Activated CD8-positive, alpha-beta T cell treated with anti-CD3 and anti-CD28 coated beads, Interleukin-2, amount 10 ng/mL, durations not matched to agents 7 days and 5 days (primary cell): ENCODE measurements at places on chromosomes 4 and X.

- no peak overlapping the region for H3K27ac ChIP-seq
- no peak overlapping the region for H3K4me3 ChIP-seq
- no peaks in the 10 kb centered on the region for H3K36me3 ChIP-seq
- H3K4me1 ChIP-seq: no peaks in the 10 kb centered on the region
- no peaks in the 10 kb centered on the region for H3K27me3 ChIP-seq
These were observed 569.4 kb downstream of the BCOR start for GRCh38 chrX:39528161-39528916.

DNA sequence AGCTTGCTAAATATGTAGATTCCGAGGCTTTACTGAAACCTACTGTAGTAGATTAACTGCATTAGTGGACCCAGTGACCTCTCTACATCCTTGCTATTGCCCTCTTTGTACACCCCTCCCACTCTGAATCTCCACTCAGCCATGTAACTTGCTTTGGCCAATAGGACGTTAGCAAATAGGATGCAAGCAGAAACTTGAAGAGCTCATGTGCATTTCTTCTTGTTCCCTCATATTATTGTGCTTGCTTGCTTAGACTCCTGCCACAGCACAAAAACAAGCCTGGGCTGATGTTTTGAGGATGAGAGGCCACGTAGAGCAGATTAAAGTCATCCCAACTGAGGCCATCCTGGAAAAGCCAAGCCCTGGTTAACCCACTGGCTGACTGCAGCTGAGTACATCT lies 147.9 kb downstream of the HS6ST2 start:
- H3K36me3 ChIP-seq: no peaks in the 10 kb centered on the region
- DNase-seq: no peak
- no peaks in the 10 kb centered on the region for H3K4me1 ChIP-seq
- H3K4me3 ChIP-seq: no peak overlapping the region

- H3K27me3 ChIP-seq: no peaks in the 10 kb centered on the region
- no peaks in the 10 kb centered on the region for H3K36me3 ChIP-seq
- H3K27ac ChIP-seq: no peak overlapping the region
These were observed 141.8 kb downstream of the MXRA5 start for GRCh38 chrX:3204606-3205005.

GRCh38 chrX:109760922-109761250 lies 27.8 kb upstream of the ACSL4 start:
- H3K4me1 ChIP-seq: peaks cover 10% of the 10 kb centered on the region
- H3K4me3 ChIP-seq: no peak overlapping the region
- peaks cover 5% of the 10 kb centered on the region for H3K27me3 ChIP-seq
- DNase-seq: no peak
- H3K27ac ChIP-seq: no peak overlapping the region

GRCh38 chr4:115437739-115438138 lies 324.3 kb upstream of the NDST4 start:
- H3K27me3 ChIP-seq: no peaks in the 10 kb centered on the region
- no peaks in the 10 kb centered on the region for H3K36me3 ChIP-seq
- DNase-seq: no peak
- no peak overlapping the region for H3K4me3 ChIP-seq
- H3K4me1 ChIP-seq: no peaks in the 10 kb centered on the region
